ENCODE measurements at places on chromosomes 6 and 20. TPM values are rescaled to one million over a fixed set of nuclear protein-coding genes. Genes with fewer than 3 reads are reported as not detected.

GRCh38 chr20:38203981-38204357, 38.9 kb upstream of the TGM2 start:
- no peak for DNase-seq

- DNase-seq, result peak; percentile 52
Observed at GRCh38 chr6:131929264-131929663, 21.9 kb downstream of the CCN2 start.

GRCh38 chr6:130161683-130162404, 60.9 kb downstream of the SAMD3 start:
- no peak for DNase-seq

The KHDC1 gene
- total RNA-seq, result 7.7 TPM

DNA sequence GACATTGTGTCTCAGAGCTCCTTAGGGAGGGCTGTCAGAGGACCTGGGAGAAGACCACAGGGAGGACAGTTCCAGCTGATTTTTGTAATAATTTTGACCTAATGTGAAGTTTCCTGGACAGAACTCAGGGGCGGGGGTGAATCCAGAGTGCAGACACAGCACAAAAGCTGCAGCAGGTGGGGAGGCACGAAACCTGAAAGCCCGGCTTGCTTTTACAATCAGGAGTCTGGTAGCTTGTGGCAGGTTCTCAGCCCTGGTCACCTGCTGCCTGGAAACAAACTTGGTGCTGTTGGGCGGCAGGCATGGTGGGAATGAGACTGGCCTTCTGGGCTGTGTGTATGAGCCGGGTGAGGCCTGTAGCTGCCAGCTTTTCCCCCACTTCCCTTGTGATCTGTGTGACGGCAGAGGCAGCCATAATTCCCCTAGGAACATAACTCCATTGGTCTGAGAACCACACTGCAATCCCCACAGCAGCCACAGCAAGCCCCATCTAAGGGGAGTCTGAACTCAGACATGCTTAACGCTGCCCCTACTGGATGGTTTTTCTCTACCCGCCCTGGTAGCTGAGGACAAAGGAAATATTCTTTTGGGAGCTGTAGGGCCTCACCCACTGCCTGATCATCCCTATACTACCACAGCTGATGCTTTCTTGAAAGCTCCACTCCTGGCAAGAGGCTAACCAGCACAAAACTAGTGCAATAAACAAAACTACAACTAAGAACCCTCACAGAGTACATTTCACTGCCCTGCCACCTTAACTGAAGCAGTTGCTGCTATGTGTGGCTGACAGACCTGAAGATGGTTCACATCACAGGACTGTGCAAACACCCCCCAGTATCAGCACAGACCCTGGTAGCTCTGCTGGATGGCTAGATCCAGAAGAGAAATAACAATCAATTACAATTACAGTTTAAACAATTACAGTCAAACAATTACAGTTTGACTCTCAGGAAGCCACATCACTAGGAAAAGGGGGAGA, 1055.1 kb upstream of the GJE1 start:
- peak; percentile 74 for DNase-seq

DNA sequence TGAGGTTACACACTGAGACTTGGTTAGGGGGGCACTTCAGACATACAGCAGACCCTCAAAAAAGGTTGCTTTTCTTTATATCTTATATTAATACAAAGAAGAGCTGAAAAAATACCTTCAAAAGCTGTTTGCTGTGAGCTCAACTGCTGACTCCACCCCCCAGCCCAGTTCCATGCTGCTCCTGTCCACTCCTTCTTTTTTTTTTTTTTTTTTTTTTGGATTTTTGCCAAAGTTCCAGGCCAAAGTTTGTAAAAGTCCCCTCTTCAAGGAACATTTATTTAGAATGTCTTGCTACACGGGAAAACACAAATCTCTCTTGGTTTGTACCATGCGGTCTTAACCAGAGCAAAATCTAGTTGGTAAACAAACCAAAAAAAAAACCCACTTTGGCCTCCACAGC, 85.3 kb upstream of the AKAP12 start:
- DNase-seq, result no peak

The LAMA4 gene
- 1.0 TPM for total RNA-seq

The GTSF1L gene
- not detected for total RNA-seq

The RNF39 gene
- 0.26 TPM for total RNA-seq

DNA sequence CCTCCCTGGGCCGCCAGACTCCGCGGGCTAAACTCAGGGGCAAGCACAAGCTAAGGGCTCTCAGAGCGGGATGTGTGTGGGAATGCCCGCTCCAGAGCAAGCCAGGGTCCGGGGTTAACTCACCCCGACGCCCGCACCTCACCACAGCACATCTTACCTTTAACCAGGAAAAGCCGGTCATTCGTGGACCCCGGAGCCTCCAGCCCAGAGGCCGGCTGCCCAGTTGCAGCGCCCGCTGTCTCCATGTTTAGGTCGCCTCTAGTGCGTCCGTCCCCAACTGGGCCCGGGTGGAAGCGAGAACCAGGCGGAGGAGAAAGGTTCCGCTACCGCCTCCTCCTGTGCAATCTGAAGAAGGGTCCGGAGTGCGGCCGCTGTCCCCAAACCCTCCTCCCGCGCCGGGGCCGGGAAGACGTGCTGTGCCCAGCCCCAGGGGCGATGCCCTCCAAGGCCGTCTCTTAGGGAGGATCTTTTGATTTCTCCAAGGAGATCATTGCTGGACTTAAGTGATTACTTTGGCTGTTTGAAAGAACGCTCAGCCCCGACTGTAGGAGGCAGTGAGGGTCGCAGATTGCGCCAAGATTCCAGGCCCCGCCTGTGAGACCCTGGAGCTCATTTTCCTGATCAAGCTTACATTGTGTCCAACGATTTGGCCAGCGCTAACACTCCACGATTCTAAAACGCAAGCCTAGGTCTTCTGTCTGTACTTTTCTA, at the start of gene TMEM242:
TMEM242 (minus strand) TSS at position 265 of the 711 bp plus-strand sequence; CDS start at position 245, 20 bp downstream.
- DNase-seq, result peak; percentile 95

DNA sequence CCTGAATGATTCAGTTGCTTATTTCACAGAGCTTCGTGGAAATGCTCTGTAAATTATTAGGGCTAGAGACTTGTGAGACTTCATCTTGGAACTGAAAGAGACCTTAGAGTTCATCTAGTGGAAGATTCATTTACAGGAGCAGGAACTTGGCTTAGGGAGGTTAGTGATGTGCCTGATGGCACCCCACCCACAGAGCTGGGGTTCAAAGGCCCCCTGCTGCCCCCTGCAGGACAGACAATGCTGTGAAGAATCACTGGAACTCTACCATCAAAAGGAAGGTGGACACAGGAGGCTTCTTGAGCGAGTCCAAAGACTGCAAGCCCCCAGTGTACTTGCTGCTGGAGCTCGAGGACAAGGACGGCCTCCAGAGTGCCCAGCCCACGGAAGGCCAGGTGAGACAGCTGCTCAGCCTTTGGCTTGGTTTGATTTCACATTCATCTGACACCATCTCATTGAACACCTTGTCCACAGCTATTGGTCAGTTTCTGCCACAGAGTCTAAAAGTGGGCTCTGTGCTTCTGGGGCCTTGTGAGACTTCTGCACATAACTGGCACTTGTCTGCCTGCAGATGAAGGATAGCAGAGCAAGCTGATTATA, 25.1 kb downstream of the MYBL2 start:
- DNase-seq, result peak; percentile 66

The OR2B6 gene
- not detected for total RNA-seq

The TUBE1 gene
- total RNA-seq, result 11.6 TPM

DNA sequence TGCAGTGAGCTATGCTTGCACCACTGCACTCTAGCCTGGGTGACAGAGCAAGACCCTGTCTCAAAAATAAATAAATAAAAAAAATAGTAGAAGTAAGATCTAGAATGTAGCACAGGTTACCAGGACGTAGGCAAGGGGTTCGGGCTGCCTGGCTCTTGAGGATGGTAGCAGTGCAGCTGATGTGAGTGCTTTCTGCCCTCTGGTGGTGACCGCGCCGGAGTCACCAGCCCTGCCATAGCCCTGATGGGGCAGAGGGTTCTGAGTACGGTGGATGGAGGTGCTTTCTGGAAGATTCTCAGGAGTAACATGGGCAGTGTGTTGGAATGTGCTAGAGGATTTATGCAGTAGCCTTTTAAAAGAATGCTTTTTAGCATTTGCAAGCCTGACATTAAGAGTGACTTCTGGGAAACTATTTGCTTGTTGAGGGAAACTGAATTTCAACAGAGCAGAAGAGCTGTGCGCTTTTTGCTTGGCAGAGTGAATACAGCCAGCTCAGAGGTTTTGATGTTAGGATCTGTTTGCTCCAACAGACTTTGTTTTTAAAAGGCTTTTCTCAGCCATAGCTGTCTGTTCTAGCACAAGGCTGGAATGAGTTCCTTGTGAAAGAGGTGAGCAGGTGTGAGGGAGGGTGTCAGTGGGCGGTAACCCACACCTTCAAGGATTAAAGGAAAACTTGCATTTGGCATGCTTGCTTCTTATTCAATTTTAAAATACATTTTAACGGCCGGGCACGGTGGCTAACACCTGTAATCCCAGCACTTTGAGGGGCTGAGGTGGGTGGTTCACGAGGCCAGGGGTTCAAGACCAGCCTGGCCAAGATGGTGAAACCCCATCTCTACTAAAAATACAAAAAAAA, 65.9 kb downstream of the PTPN1 start:
- DNase-seq, result peak; percentile 76

DNA sequence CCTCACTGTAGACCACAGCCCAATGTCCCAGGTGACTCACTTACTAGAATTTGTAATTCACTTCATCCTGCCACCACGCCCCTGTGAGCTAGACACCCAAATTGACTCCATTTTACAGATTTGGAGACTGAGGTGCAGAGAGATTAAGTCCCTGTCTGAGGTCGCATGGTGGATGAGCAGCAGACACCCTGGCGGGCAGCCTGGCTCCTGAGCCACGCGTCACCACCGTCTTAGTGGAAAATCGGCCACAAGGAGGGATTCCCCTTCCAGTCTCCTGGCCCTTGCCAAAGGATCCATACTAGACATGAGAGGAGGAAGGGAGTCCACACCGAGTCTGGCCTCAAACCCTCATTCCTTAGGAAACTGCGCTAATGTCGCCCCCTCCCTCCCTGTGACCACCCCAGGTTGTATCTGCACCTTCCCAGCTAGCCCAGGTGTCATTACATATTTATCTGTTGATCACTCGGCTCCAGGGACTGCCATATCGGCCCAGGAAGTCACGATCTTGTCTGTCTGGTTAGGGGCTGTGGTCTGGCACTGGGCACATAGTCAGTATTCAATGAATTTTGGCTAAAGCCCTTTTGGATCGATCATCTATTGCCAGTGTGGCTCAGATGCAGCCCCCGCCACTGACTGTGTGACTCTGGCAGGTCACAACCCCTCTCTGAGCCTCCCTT, 25.7 kb upstream of the PTGIS start:
- DNase-seq, result no peak

The CD40 gene
- total RNA-seq, result 7.8 TPM

- no peak for DNase-seq
Observed at GRCh38 chr20:36218380-36219064, 17.8 kb upstream of the AAR2 start.

The DPPA5 gene
- 1.2 TPM for total RNA-seq

The OXT gene
- total RNA-seq, result 0.64 TPM

GRCh38 chr20:1983301-1983700, 10.6 kb downstream of the PDYN start:
- DNase-seq, result no peak

DNA sequence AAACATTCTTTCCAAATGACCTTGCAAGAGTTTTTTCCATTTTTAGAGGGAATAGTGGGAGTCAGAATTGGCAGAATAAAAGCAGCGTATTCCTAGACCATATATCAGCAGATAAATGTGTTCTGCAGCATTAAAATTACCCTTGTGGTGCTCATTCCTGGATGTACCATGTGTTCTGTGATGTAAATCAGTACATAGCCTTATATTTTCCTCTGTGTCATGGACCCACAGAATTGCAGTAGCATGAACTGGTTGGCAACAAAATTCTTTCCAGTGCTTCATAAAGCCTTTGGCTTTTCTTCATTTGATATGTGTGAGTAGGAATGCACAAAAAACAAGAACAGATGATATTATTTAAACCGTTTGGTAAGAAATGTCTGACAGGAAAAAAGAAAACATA, 32.5 kb downstream of the ANKEF1 start:
- no peak for DNase-seq

The GJA10 gene
- total RNA-seq, result not detected

GRCh38 chr20:53161473-53161872, 189.3 kb downstream of the TSHZ2 start:
- no peak for DNase-seq

DNA sequence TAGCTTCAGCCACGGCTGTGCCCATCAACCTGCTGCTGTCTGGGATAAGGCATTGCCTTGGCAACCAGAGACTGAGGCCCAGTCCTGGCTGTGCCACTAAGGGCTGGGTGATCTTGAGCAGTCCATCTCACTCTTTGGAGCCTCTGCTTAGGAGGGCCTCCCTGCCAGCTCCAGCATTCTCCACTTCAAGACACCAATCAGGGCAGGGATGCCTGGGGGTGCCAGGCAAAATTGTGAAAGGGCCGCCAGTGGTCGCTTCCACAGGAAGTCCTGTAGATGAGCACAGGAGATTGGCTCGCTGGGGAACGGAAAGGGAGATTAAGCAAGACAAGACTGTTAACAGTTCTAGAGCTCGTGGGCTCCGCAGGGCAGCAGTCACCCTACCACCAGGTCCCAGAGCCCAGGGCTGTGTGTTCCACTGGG, at the start of gene RAB44:
RAB44 (plus strand) TSS at position 346 of the 423 bp plus-strand sequence. CDS start 6,410 bp downstream, outside the sequence.
- DNase-seq, result peak; percentile 18

The C6orf118 gene
- total RNA-seq, result not detected

DNA sequence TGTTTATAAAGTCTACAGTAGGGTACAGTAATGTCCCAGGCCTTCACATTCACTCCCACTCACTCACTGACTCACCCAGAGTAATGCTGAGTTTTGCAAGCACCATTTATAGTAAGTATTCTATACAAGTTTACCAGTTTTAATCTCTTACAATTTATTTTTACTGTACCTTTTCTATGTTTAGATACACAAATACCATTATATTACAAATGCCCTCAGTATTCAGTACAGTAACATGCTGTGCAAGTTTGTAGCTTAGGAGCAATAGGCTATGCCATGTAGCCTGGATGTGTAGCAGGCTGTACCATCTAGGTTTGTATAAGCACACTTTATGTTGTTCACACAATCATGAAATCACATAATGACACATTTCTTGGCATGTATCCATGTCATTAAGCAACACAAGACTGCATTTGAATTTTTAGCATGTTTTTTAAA, 673.6 kb downstream of the CD109 start:
- DNase-seq, result no peak

DNA sequence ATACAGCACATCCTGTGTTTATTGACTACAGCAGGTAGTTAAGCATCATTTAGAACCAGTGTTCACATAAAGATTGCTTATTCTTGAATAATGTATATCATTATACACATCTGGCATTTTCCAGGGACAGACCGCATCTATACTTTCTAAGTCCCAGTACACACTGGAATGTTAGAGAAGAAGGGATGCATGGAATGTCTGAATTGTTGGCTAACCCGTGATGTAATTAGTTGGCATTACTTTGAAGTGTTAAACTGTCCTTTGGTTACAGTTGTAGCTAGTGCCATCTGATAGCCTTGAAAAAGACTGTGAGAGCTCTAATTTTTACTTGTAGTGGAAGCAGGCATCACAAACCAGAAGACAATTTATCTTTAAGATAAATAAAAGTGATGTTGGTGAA, 29.8 kb upstream of the MCHR2 start:
- DNase-seq, result no peak

DNA sequence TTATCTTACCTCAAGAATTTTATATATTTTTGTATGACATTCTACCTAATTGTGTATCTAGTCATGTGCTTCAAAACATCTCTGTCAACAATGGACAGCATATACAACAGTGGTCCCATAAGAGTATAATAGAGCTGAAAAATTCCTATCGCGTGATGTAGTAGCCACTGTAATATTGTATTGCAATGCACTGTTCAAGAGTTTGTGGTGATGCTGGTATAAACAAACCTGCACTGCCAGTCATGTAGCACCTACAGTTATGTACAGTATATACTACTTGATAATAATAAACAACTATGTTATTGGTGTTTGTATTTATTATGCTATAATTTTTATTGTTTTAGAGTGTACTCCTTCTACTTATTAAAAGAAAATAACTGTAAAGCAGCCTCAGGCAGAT, 672.7 kb downstream of the CD109 start:
- DNase-seq, result no peak

Measured in H9 (cell line).